WTC11 (cell line): ENCODE measurements at places on chromosomes 13 and 19.
A peak's percentile ranks its signal among the peaks of the same experiment; 100 is the strongest.

DNA sequence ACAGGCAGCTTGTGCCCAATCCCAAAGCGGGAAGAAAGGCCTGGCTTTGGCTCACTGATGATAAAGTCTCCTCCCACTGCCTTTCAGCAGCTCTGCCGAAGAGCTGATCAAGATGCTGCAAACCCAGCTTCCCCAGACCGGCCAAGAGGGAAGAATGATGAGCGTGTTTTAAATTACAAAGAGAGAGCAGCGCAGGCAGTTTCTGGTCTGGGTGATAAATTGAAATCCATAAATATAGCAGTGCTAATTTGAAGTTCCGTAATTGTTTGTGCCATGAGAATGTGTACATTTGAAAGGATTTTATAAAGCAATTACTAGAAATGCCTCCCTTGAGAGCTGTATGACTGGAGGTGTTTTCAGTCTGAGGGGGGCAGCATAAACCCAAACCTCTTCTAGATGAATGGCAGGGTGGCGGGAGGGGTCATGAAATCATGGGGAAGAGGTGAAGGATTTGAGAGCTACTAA is 171.8 kb downstream of the STK24 start:
- peak; percentile 42 for DNase-seq

DNA sequence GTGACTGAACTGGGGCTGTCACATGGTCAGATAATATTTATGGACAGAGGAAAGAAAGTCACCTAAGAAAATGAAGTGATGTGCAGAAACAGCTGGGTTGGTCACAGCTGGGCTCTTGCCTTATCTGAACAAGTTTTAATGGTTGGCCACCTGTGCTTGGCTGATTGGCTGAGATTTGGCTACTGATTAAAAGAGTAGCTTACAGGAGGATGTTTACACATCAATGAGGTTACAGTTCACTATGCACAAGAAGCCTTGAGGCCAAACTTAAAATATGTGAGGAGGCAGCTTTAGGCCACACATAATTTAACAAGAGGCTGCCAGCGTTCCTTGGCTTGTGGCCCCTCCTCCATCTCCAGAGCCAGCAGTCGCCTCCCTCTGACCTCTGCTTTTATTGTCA is 99.2 kb upstream of the C1QTNF9B start:
- DNase-seq: no peak

GRCh38 chr13:93039131-93039530 is 187.5 kb upstream of the GPC6 start:
- DNase-seq: no peak

DNA sequence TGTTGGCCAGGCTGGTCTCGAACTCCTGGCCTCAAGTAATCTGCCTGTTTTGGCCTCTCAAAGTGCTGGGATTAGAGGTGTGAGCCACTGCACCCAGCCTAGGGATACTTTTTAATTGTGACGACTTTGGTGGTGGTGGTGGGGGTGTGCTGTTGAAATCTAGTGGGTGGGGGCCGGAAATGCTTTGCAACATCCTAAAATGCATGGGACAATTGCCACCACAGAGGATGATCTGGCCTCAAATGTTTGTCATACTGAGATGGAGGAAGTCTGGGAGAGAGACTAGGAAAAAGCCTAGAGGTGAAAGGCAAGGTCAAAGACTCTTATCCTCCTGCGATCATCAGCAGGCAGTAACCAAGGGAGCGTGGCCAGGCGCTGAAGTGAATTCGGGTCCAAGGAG is 1.4 kb downstream of the NWD1 start:
- no peak for DNase-seq

GRCh38 chr13:76610819-76611415 is 275.3 kb downstream of the KCTD12 start:
- no peak for DNase-seq

GRCh38 chr19:48900477-48901406 is 630 bp downstream of the NUCB1 start:
- DNase-seq: no peak

DNA sequence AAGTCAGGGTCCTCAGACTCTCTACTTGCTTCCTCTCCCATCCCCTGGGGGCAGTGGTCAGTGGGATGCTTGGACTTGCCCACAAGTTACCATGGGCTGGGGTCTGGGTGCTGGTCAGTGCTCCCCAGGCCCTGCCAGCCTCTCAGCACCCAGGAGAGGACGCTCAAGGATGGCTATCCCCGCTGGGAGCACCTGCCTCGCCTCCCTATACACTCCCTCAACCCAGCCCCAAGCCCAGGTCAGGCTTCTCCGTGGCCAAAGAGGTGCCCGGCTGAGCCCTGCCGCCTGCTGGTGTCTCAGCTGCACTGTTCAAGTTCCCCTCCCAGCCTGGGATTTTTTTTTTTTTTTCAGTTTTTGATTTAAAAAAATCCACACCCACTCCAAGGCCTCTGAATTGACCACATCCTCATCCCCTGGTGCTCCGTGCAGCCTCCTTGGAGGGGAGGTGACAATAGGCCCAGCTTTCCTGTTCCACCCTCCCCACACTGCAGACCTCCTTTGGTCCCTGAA is 10.8 kb downstream of the F2RL3 start:
- DNase-seq: peak; percentile 72

DNA sequence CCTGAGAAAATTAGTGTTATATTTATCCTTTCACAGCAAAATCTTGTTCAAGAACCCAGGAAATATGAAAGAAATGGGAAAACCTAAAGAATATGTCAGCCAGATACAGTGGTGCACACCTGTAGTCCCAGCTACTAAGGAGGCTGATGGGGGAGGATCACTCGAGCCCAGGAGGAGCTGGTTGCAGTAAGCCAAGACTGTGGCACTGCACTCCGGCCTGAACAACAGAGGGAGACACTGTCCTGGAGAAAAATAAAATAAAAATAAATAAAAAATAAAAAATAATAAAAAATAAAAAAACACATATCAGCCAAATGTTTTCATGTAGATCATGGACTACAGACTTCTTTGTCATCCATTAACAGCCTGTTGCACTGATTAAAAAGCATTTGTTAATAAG is 244.8 kb upstream of the KLHL1 start:
- no peak for DNase-seq
